Uterus (tissue), 4 donors: ENCODE measurements at places on chromosomes 11 and 22. TPM values are rescaled to one million over a fixed set of nuclear protein-coding genes. Genes with fewer than 3 reads are reported as not detected.

GRCh38 chr22:17117400-17117799, 3.8 kb downstream of the TMEM121B start:
- no peak for DNase-seq

DNA sequence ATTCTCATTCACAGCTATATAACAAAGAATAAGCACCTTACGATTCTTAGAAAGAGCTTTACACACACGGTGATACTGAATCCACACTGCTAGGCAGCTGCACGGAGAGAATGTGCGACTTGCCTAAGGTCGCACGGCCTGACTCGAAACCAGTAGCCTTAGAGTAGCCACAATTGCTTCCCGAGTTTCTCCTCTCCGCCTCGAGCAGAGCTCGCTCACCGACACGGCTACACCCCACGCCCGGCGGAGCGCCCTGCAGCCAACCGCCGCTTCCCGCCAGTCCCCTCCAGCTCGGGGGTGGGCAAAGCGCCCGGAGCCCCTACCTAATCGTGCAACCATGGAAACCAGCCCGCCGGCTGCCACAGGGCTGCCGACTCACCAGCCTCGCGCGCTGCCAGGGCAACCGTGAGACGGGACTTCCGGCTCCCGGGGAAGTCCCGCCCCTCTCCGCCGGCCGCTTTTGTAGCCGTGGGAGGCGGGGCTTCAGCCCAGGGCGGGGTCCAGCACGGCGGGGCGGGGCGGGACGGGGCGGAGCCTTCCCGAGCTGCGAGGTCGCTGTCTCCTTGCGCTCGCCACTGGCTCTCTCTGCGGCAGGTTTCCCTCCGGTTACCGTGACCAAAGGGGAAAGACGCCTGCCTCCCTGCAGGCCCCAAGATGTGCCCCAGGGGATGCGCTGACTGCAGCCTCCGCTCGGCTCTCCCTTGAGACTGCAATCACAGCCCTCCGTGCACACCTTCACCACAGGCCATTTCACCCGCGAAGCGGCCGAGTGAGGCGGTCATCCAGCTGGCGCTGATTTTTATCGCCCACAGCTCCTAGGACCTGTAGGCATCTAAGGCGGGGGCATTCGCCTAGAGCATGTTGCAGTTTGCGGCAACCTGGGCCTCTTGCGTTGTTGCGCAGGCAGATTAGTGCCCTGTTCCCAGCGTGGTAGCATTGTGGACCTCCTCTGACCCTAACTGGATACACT, 1.1 kb downstream of the BSCL2 start:
- DNase-seq = peak; percentile 95

DNA sequence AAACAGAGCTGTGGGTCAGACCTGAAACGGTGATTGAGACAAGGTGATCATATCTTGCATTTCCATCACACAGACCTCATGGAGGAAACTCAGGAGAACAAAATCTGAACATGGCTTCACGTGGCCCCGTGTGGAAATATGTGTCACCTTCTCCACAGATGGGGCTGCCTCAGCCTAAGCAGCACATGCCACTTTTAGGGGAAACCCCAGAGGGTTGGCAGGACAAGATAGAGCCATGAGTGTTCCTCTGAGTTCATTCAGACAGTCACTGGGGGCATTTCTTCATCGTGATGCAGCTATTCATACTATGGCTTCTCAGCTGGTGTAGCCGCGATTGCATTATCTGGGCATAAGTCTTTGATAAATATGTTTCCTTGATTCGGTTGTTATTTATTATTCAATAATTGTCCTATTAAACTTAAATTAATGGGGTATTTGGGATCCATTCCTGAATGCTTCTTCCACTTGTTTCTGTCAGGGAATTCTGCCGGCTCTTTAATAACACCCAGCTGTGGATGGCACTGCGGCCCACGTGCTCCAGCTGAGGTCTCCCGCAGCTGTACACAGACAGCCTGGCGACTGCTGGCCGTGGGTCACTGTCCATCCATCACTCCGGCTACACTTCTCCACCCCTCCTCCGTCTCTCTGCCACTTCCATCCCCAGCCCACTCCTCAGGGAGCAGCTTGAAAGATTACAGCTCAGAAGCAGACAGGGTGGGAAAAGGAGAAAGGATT, 485.1 kb downstream of the OPCML start:
- DNase-seq = no peak

DNA sequence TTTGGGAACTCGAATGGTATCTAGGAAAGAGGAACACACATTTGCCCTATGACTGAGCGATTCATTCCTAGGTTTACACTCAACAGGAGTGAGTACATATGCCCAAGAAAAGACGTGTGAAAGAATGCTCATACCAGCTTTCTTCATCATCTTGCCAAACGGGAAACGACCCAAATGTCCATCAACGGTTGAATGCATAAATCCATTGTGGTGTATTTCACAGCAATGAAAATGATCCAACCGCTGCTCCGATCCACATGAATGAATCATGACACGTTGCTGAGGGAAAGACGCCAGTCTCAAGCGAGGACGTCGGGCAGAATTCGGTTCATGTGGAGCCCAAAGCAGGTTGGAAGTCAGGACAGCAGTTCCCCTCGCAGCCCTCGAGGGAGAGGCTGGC, 71.5 kb downstream of the CYTH4 start:
- DNase-seq = no peak

- no peak for DNase-seq
Measured at GRCh38 chr22:36700711-36701670, 2.6 kb downstream of the CACNG2 start.

DNA sequence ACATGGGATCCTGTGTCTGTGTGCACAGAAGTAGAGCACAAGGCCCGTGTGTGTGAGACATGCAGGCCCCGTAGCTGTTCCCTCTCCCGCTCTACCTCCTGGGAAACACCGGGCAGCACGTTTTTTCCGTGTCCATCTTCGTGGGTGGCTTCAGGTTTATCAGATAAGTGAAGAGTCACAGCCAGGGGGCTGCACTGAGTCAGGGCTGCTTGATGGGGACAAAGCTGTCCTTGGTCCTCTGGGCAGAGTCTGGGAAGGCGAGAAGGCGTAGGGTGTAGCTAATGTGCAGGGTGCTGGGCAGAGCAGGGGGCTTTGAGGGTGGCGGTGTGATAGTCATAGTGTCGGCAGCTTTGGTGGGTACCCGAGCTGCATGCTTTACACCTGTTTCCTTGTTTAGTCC, 23.7 kb downstream of the INCENP start:
- no peak for DNase-seq

DNA sequence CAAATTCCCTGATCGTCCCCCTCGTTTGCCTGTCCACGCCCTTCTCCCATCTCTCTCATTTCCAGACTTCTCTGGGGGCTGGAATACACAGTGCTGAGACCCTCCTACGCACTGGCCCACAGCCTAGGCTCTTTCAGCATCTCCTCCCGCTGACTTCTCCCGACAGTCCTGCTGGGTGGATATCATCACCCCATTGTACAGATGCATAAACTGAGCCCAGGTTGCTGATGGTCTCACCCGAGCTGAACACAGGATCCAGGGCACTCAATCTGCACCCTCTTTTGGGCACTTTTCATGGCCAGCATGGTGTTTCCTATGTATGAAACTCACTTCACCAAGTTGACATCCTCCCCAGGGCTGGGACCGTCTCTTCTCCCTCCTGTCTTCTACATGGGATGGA, 31.7 kb upstream of the PICK1 start:
- no peak for DNase-seq

DNA sequence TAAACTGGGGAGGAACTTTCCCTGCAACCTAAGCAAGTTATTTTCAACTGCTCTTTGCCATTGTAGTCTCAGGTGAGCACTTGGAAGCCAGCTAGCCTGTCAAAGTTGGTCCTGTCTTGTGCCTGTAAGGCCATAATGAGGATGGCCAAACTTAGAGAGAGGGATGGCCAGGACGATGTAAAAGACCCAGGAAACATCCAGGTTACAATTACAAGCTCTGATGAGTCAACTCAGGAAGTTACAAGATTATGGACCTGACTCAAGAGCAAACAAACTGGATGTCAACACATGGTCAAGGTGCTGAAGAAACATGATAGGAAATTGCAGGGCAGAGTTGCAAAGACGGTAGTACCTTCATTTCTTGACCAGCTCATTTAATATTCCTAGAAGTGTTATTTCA, 1.6 kb downstream of the GTPBP1 start:
- no peak for DNase-seq

DNA sequence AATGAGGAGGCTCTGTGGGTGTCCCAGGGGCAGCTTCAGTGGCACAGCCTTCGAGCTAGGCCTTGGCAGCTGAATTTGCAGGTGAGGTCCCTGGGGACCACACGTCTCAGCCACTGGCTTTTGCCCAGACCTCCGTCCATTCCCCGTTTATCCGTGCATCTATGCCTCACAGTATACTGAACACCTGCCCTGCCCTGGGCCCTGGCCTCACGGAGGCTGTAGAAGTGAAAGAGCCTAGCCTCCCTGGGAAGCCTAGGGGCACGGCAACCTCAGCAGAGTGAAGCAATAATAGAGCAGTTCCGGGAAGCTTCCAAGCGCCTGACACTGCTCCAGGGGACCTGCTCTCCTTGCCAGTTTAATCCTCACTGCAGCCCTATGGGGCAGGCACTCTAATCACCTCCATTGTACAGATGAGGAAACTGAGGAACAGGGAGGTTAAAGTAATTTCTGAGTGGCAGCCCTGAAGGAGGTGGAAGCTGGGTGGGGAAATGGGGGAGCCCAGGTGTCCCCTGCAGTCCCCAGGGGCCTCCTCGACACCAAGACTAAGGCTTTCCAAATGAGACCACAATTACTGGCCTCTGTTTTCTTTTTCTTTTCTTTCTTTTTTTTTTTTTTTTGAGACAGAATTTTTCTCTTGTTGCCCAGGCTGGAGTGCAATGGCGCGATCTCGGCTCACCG, 2.7 kb upstream of the NFAM1 start:
- no peak for DNase-seq

- no peak for DNase-seq
Measured at GRCh38 chr11:86578727-86579405, 93.5 kb downstream of the ME3 start.

GRCh38 chr11:113505541-113506375, 30.6 kb upstream of the DRD2 start:
- DNase-seq = no peak

GRCh38 chr22:45073064-45073463, 63.3 kb upstream of the PHF21B start:
- no peak for DNase-seq

DNA sequence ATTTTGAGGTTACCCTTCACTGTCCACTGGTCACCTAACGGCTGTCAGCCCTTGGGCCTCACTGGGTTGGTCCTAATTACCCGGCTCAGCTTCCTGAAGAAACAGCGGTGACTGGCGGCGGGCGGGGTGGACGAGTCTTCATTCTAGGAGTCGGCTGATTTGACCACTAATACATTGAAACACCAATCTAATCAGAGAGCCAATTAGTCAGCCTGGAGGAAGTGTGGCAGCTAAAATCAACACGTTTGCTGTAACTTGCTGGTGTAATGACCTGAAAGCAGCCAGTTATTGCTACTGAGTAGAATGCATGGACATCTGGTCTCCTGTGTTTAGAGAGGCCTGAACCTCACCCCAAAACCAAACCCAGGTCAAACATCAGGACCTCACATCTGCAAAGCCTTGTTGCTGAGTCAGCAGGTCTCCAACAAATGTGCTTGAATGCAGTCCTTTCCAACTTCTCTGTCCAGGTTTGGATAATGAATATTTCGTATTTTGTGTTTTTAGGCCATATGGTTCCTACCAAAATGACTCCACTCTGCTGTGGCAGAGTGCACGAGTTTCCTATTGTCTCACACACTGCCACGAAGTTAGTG, 496.4 kb downstream of the BRD1 start:
- no peak for DNase-seq

GRCh38 chr11:120936356-120936755, 87.5 kb upstream of the TBCEL start:
- no peak for DNase-seq

DNA sequence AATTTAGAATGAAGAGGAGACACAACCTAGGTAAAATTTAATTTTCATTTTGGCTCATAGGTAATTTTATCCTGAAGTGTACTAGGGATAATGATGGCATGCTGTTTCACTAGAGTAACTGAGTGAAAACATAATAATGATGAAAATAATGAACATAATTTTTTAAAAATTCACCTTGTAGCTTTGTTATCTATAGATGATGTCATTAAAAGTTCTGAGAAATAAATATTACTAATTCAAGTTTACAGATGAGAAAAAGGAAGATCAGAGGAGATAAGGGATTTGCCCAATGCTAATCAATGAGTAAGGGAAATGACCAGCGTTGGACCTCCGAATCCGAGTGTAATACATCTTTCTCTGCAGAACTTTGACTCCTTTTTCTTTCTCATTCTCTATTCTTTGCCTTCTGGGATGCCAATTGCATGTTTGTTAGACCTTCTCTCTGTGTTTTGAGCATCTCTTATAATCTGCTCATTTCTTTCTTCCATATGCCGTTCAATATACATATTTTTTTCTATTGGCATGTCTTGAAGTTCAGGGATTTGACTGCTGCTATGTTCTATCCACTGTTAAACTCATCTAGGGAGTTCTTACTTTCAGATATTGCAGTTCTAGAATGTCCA, 186.5 kb downstream of the SNX19 start:
- DNase-seq = no peak

DNA sequence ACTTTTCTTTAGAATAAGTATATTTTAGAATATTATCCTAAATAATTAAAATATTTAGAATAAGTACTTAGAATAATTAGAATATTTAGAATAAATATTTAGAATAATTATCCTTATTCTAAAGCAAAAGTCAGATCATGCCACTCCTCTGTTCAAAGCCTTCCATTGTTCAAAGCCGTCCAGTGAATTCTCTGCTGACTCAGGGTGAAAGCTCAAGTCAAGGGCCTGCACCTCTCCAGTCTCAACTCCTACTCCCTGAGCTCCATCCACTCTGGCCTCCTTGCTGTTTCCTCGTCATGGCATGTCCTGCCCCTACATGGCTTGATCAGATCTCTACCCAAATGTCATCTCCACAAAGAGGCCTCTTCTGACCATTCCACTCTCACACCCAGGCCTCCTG, 30.0 kb downstream of the PLEKHA7 start:
- no peak for DNase-seq

DNA sequence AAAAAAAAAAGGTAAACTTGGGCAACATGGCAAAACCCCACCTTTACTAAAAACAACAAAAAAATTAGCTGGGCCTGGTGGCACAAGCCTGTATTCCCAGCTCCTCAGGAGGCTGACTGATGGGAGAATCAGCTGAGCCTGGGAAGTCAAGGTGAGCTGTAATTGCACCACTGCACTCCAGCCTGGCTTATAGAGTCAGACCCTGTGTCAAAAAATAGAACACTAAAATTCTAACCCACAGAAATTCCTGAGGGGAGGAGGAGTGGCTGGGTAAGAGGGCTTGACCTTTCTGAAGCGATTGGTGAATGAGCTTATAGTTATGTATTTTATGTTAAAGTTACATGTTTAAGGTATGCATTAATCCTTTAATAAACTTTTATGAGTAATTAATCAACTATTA, 53.3 kb downstream of the FAT3 start:
- DNase-seq = no peak

GRCh38 chr11:87239001-87239400, 201.3 kb downstream of the TMEM135 start:
- no peak for DNase-seq

The C11orf42 gene
- total RNA-seq = not detected

The SLC17A6 gene
- not detected for total RNA-seq

The OOSP4B gene
- total RNA-seq = not detected

The ATP5MG gene
- 274 TPM for total RNA-seq

The BDNF gene
- total RNA-seq = 0.83 TPM

The TTC38 gene
- 50.0 TPM for total RNA-seq

The DTX4 gene
- 3.2 TPM for total RNA-seq
